Activated T-cell treated with anti-CD3 and anti-CD28 coated beads for 48 hours (primary cell): ENCODE measurements at places on chromosomes 3 and 15.
A peak's percentile ranks its signal among the peaks of the same experiment; 100 is the strongest.

- no peak for DNase-seq
Observed at GRCh38 chr3:15488002-15488401, 33.5 kb downstream of the COLQ start.

DNA sequence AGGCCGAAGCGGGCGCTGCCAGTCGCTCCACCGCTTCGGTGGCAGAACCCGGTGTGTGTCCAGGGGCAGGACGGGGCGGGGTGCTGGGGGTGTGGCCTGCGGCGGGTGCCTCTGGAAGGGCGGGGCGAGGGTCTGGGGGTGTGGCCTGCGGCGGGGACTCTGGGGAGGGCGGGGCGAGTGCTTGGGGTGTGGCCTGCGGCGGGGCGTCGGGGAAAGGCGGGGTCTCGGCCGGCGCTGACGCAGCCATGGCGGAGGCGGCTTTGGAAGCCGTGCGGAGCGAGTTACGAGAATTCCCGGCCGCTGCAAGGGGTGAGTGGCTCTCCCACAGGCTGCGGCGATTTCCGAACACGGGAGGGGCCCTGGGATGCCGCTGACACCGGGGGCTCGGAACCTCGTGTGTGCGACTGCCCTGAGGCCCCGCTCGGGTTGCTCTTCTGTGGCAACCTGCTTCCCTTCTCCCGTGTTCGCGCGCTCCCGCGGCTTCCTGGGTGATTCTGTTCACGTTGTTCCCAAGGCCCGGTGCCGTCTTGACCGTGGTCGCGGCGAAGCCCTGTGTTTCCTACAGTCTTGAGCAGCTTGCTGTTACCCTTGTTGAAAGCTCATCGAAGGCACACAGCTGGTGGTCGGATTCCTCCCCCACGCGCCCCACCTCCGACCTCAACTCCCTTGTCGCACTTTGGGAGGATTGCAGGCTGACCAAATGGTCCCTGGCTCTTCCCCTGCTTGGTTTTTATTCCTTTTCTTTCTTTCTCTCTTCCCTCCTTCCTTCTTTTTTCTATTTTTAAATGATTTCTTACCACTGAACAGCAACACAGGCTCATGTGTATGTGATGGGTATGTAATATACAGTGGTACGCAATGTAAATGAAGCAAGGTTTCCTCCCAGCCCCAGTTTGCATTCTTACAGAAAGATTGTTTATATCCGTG, at the start of gene JMJD7:
Gene JMJD7, plus strand, starts transcription at position 213 of the 927 bp plus-strand sequence. Its CDS starts 33 bp downstream, at position 246.
- peak; percentile 93 for DNase-seq

GRCh38 chr15:58505581-58505980, 73.8 kb downstream of the LIPC start:
- no peak for DNase-seq

GRCh38 chr3:173660645-173661299, 263.2 kb downstream of the NLGN1 start:
- no peak for DNase-seq

DNA sequence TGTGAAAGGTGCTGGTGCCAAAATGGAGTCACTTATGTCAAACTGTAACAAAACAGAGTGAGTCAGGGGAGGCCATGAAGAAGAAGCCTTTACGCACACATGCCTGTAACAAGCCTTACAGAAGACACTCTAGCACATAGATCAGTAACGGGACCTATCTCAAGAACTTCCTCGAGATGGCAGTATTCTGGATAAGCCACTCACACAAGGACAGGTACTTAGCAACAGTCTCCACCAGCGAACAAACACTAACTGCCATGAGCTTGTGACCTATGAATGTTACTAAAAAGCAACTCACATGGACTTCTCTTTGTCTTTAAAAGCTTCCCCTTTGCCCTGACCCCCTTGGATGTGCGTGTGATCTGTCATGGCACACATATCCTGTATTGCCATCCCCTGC, 235.1 kb downstream of the CD47 start:
- DNase-seq, result no peak

DNA sequence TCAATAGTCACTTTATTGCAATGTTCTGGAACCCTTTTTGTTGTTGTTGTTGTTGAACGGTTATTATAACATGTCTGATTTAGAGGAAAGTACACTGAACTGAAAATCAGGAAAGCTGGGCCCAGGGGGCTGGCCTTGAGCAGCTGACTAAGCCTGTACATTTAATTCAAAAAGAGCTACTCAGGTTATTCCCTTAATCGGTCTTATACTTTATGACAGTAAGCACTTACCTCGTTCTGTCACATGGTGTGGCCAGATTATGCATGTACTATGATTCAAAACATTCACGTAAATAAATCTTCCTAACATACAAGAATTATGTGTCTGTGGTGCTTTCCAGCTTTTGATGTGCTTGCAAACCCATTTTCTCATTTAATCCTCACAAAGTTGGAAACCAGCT, 382.5 kb upstream of the TPRG1 start:
- DNase-seq, result no peak

DNA sequence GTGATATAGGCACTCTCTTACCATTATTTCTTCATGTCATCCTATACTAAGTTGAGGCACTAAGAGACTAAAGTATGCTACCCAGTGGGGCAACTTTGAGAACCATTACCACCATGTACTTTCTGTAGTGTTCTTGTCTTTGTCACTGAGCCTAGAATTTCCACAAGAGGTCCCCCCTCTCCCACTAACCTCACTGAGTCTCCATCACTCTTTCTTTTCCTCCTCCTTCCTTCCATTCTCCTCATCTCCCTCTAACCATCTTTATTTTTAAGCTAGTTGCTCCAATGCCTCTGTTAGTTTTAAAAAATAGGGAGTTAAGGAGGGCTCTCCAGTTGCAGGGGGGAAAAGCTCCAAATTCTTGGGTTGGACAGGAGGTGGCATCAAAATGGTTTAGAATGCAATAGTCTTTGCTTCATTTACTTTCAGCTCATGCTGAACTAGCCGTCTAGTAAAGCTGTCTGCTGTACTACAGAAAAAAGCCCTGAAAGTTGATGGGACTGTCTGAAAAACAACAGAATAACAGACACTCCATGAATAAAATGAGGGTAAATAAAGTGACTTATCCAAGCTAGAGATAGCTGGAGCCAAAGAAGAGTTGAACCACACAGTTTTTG, 85.1 kb upstream of the MYRIP start:
- DNase-seq, result no peak

DNA sequence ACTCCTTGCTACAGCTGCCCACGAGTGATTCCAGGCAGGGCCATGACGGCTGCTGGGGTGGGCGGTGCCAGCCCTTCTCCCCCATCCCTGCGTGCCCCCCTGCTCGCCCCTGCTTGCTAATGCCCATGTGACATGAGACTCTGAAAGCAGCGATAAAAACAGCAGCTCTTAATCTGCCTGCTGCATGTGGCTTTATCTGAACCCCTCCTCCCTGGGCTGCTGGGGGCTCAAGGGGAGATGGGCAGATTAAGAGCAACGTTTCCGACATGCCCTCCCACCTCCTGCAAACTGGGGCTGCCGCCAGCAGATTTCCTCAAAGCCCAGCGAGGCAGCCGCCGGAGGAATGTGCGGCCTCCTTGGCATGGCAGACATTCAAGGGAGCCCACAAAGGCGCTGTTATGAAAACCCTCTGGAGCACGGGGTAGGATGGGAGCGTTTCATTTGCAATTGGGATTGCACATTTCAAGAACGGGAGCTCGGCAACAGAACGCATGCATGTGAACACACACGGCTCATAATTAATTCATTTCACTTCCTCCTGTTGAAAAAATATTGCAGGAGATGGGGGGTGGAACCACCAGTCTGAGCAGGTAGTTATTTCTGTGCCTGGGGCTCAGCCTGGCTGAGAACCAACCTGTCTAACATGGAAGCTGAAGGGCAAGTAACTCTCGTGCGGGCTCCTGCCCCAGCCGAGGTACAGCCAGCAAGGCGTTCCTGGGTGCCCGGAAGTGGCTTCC, 504.2 kb upstream of the PROK2 start:
- no peak for DNase-seq

DNA sequence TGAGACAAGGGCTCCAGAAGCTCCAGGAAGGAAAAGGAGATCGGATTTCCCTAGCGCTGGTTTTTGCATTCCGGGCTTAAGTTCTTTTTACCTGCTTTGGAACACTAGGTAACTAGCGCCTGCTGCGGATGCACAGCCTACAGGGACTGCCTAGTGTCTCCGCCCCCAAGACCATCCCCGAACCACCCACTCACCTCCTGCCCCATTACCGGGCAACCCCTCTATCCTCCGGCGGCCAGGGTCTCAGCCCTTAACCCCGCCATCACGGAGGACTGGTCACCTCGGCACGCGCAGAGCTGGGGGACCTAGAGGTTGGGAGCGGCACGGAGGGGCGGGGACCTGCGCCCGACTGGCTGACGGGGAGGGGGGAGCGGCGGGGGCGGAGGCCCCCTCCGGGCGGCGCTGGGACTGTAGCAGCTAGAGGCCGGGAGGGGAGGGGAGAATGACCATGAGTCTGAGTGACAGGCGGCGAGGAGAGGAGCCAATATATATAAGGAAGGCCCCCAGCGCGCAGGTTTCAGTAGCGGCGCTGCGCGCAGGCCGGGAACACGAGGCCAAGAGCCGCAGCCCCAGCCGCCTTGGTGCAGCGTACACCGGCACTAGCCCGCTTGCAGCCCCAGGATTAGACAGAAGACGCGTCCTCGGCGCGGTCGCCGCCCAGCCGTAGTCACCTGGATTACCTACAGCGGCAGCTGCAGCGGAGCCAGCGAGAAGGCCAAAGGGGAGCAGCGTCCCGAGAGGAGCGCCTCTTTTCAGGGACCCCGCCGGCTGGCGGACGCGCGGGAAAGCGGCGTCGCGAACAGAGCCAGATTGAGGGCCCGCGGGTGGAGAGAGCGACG, at the start of gene DLL4:
Gene DLL4, plus strand, starts transcription at position 520 of the 839 bp plus-strand sequence. CDS start 329 bp downstream, outside the sequence.
- DNase-seq, result no peak

GRCh38 chr3:46759239-46760167, 41.8 kb upstream of the PRSS50 start:
- DNase-seq, result no peak

GRCh38 chr3:175410251-175410650, 551.1 kb downstream of the NAALADL2 start:
- no peak for DNase-seq

DNA sequence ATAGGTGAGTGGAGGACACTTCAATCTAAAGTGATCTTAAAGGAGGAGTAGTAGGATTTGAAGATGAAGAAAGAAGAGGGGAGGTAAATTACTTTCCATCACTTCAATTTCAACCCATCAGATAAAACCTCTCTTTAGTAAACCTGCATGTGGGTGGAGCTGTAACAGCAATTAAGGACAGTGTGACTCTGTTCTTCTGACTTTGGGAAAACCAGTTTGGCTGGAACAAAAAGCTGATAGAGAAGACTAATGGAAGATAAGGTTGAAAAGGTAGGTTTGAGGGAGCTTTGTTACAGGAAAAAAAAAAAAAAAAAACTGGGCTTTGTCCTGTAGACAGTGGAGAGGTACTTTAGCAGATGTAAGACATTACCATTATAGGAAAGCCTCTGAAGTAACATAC, 4.5 kb upstream of the GSK3B start:
- DNase-seq, result no peak

- no peak for DNase-seq
Observed at GRCh38 chr3:177488740-177489139, 291.5 kb upstream of the TBL1XR1 start.

DNA sequence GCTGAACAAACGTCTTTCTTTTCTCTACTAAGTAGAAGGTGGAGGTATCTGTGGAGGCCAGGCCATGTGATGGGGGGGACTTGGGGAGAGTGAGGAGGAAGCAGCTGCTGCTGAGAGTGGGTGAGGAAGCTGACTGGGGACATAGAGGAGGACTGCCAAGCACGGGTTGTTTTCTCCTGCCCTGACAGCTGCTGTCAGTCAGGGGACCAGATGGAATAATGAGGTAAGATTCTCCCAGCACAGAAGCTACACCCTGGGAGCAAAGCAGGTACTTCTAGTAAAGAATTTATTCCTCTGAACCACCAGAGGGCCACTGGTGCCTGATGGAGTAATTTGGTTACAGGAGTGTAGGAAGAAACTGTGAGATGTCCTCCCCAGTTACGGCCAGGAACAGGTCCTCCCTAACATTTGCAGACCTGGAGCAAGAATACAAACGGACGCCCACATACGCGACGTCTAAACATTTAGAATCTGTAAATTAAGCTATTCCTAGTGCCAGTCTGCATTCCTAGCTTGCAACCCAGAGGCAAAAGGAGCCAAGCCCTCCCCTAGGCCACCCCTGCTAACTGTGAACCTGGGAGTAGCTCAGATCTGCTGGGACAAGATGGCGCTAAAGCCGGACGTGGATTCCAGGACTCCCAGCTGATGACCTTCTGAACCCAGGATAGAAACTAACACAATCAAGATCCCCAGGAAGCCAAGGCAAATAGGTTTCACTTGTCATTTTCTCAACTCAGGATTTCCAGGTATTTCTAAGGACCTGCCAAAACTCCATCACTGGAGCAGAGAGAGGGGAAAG, 14.8 kb downstream of the CRYGS start:
- DNase-seq, result no peak

DNA sequence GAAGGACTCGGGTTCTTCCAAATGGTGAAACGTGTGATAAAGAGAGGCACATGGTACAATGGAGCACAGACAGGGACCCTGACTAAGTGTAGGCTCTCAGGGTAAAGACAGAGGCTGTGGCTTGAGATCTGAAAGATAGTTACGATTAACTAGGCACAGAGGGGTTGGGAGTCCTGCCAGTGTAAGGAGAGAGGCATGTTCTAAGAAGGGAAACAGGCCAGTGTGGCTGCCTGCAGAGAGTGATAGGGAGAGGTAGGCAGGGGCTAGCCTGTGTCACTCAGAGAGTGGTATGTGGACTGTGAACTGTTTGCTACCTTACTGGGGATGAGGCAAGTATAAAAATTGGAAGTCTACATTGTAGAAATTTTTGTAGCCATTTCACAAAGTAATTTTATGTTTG, 109.5 kb downstream of the PEX5L start:
- DNase-seq, result no peak

DNA sequence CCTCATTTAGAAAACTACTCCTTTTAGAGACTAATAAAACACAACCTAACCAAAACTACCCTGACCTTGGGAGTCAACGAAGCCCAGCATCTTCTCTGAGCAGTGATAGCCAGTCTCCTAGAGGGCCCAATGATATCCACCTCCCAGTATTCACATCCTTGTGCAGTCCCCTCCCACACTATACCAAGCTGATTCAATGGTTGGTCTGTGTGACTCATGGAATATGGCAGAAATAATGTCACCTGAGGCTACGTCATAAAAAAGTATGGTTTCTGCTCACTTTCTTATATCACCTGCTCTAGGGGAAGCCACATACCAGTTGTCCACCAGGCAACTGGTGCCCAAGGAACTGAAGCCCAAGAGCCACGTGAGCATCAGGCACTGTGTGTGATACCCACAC, 21.4 kb upstream of the USF3 start:
- no peak for DNase-seq

GRCh38 chr15:73928971-73929627, 2.8 kb downstream of the LOXL1 start:
- DNase-seq, result no peak
